Stimulated activated CD4-positive, alpha-beta T cell treated with anti-CD3 and anti-CD28 coated beads, TNF-alpha, amount 100 ng/mL, for 24 hours (primary cell): ENCODE measurements at places on chromosomes 11 and 22.
A peak's percentile ranks its signal among the peaks of the same experiment; 100 is the strongest.

DNA sequence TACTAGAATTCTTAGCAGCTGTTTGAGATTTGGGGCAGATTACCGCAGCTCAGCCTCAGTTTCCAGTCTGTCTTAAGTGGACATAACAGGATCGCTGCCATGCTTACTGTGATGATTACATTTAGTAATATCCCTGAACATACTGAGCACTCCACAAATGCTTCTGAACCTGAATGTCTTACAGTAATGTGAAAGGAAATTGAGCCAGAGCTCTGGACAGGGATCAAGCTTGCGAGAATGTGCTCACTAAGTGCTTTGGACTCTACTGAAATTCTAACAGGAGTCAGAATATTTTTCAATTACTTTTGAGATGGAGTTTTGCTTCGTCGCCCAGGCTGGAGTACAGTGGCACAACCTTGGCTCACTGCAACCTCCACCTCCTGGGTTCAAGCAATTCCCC, 118.6 kb upstream of the RASSF10 start:
- no peak for DNase-seq

GRCh38 chr11:18191376-18191775, 18.7 kb downstream of the MRGPRX4 start:
- no peak for DNase-seq

GRCh38 chr11:130999086-130999485, 82.8 kb upstream of the SNX19 start:
- DNase-seq = no peak

GRCh38 chr11:61951484-61952135, 1.5 kb downstream of the BEST1 start:
- no peak for DNase-seq

DNA sequence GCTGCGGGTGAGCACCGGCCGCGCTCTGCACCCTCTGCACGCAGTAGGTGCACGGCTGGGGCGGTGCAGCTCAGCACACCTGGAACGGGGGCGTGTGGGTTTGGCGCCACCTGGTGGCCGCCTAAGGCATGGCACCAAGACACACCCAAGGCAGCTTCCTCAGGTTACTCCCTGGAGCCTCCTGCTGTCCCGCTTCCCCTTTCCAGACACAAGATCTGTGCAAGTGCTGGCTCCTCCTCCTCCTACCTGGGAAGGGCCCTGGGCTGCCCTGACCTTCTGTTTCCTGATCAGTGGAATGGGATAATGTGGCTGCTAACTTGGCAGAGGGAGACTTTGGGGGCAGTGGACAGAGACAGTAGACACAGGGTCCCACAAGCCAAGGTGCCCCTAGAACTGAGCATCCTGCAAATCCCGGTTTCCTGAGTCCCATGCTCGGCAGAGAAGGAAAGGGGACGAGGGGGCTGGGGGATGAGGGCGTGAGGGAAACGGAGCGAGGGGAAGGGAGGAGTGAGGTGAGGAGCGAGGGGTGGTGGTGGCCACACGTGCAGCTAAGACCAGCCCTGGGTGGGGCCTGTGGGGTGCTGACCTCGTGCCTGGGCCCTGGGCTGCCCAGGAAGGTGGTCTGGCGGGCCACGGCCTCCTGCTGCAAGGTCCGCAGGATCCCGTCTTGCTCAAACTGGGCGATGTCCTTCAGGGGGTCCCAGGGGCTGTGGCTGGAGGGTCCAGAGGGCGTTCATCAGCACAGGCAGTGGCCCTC, 34.8 kb upstream of the CARS1 start:
- peak; percentile 47 for DNase-seq

DNA sequence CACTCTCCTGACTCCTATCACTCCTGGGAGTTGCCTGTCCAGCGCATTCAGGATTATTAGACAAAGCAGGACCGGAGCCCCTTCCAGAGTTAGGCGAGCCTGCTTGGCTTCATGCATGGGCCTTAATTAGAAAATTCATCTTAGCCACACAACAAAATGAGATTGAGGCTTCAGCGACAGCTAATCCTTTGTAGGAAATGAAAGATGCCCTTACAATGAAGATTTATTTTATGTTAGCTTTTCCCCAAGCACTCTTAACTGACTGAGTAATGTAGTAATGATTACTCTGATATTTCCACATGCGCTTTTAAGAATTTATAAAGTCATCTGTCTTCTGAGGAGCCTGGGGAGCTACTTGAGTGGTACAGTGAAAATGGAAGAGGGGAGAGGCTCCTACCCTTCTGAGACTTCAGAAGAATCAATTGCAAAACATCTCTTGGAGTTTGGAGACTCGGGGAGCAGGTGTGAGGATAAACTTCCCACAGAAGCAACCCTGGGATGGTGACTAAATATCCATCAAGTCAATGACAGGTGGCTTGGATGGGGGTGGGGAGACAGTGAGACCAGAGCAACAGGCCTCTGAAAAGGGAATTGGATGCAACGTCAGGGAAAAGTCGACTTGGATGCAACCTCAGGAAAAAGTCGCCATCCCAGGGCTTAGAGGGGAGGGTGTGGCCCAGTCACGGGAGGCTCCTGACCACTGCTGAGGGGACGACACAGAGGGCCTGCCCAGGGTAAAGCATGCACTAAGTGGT, 434.5 kb upstream of the B3GAT1 start:
- DNase-seq = no peak

DNA sequence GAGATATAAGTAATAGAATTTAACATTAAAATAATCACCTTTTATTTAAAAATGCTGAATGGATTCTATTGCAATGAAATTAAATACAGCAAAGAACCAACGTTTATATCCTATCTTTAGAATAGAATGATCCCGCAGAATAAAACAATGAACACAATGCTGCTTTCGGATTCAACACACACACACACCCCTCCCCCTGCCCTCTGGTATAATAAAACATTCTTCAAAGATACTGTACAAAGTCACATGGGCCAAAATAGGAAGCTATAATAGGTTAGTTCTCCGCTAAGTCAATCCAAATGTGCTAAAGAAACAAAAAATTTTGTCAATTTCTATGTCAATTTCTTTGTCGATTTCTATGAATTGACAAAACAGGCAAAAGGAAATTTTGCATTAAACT, 47.1 kb downstream of the TMEM123 start:
- no peak for DNase-seq

DNA sequence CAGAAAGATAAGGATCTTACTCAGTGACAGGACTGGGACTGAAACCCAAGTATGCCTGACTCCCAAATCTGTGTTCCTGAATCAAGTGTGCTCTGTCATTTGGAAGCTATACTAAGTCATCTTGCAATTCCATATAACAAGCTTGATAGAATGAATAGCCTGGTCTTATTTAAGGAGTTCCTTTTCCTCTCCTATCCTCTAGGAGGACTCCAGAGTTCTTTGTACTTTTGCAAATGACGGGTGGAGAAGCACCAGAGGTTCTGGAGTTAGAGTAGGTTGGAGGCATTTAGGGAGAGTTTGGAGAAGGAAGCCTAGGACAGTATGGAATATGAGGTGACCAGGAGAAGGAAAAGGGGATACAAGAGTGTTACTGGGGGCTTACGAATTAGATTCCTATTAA, 92.9 kb upstream of the RCN1 start:
- DNase-seq = no peak

DNA sequence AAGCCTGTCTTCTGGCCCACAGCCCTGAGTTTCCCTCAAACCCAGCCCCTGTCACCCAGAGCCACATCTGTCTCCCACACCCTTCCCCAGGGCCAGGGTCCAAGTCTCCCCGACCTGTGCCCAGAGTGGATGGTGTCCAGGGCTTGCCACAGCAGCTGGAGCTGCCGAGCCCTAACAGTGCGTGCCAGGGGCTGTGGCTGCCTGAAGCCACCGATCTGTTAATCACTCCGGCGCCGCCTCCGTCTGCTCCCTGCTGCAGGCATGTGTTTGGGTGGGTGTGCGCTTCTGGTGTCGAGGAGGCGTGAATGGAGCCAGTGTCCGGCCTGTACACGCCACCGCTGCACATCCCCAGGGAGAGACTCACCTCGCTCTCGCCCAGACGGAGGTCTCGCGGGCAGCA, 26.1 kb downstream of the SHISAL1 start:
- DNase-seq = no peak

GRCh38 chr22:41910050-41911000, 4.5 kb downstream of the SHISA8 start:
- no peak for DNase-seq

DNA sequence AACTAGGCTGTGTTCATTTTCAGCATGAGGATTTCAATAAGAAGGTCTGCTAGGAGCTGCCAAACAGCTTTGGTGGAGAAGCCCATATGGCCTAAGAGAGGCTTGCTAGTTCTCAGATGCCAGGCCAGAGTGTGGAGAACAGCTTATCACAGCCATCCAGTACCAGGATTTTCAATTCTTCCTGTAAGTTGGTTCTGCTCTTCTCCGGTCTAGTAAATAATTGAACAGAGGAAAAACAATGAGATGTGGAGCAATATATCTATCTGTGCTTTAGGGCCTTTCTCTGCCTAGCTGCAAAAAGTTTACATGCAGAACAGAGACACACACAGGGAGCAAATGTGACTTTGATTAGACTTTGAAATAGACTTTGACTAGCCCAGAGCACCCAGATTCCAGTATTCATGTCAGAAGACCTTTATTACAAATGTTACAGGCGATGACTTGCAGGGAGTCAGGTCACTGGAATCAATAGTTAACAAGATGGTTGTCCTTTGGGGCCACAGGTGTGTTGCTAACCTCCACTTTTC, 19.8 kb upstream of the PPP2R1B start:
- no peak for DNase-seq

DNA sequence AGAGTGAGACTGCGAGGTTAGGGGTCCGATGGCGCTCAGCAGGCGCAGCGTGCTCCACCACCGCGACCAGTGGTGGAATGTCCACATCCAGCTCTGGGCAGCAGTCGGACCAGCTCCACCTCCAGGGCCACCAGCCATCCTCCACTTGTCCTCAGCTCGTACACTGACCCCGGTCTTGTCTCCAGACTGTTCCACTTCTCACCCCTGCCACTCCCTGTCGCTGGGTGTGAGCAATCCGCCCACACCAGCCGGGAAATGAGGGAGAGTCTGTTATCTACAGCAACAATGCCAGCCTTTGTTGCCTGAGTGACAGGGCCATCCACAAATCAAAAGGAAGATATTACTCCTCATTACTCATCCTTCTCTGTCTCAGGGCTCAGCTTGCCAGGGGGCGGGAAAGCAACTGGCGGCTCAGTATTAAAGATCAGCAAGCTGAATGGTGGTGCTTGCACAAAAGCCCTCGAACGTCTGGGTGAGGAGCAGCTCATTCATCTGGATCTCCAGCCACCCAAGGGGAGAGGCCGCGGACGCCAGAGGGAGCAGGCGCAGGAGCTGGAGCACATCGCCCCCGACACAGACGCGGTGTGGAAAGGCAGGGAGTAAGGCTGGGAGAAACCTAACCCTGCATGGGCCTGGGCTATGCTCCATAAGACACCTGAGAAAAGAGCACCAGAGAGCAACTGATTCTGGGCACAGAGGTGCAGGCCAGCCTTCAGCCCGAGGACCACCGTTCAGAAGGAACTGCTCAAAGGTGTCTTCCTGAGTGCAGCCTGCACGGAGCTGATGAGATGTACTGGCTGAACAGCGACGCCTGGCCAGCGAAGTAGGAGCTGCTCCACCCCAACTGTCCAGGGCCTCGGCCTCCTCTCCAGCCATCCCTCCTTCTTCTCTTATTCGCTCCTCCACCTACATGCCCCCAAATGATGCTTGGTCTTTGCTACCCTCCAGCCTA, 21.9 kb downstream of the IGSF9B start:
- no peak for DNase-seq

DNA sequence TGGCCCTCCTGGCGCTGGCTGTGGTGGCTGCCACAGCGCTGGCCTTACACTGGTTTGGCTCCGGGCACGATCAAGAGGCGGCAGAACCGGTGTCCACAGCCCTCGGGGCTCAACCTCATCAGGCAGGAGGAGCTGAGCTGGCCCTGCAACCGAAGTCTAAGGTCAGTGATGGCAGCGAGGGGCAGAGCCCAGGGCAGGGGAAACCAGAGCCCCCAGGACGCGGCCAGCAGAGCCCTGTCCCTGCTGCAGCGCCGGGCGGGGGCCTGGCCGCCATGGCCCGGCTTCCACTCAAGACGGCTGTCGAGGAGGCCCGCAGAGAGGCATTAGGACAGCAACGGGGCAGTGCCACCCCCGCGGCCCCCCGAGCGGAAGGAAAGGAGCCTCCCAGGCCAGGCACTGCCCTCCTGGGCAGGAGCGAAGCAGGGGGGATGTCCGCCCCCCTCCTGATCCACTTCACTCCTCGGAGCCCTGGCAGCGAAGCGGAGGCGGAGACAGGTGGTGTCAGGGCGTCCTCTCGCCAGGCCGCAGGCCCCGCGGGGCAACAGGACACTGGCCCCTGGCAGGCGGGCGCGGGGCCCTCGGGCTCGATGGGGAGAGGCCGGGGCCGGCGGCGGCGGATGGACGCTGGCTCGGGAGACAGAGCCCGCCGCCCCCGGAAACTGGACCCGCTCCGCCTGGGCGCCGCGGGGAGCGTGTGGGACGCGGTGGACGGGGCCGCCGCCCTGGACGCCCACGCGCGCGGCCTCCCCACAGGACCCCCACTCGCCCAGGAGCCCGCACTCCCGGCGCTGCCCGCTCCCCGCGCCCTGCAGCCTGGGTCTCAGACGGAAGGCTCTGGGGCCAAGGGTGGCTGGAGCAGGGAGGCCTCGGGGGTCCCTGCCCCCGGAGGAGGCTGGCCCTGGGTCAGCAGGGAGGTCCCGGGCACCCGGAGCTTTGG, 895 bp downstream of the KLHDC7B start:
- DNase-seq = no peak

- no peak for DNase-seq
Measured at GRCh38 chr22:17137861-17138425, 16.8 kb upstream of the TMEM121B start.
